ENCODE measurements at places on chromosomes 5 and 9.

DNA sequence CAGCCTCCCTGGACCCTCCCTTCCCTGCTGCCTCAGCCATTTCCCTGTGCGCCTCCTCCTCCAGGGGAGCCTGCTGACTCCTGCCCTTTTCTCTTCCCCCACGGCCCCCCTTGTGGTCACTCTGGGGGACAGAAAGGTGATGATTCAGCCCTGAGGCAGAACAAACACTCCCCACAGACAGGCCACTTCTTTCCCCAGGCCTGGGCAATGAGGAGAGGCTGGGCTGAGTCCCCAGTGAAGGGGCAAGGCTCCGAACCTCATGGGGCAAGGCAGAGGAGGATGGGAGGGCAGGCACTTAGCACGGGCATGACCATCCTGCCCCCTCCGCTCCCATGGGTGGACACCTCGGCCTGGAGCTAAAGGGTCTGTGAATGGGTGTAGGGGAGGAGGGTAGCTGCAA, 21.0 kb downstream of the CSF1R start:
- DNase-seq: peak; percentile 88

GRCh38 chr5:125486634-125487033, 740.2 kb upstream of the ZNF608 start:
- DNase-seq: peak; percentile 54

- peak; percentile 33 for DNase-seq
Measured at GRCh38 chr5:40386289-40386688, 293.4 kb upstream of the PTGER4 start.

GRCh38 chr9:70064496-70064895, 20.8 kb downstream of the MAMDC2 start:
- no peak for DNase-seq

DNA sequence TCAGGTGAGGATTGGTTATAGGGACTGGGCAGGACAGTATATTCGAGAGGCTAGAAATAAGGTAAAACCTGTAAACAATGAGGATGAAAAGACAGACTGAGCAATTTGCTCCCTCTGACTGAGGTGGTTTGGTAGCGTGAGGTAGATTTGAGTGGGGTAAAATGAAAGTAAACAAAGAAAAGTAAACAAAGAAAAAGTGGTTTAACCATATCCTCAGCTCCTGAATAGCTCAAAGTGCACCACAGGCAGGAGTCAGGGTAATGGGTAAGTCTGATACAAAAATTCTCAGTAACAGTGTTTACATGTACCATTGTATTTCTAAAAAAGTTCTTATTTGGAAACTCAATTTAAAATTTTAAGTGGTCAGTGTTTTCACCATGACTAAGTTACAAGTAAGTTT, 203.1 kb upstream of the ARRDC3 start:
- no peak for DNase-seq

GRCh38 chr5:97547999-97548738, 365.1 kb upstream of the RIOK2 start:
- DNase-seq: peak; percentile 31

DNA sequence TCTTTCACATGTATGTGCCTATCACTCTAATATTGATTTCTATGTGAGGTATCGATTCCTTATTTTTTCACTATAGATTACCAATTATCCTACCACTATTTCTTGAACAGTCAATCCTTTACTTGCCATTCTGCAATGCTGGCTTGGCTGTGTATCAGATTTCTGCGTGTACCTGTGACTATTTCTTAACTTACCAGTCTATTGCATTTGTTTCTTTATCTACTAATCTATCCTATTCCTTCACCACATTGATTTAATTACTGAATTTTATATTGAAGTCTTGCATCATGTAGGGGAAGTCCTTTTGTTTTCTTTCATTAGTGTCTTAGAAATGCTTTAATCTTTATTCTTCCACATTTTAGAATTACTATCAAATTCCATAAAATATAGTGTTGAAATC, 684.8 kb downstream of the LRRC70 start:
- no peak for DNase-seq

- no peak for DNase-seq
Measured at GRCh38 chr9:114238472-114238871, 83.1 kb downstream of the COL27A1 start.

DNA sequence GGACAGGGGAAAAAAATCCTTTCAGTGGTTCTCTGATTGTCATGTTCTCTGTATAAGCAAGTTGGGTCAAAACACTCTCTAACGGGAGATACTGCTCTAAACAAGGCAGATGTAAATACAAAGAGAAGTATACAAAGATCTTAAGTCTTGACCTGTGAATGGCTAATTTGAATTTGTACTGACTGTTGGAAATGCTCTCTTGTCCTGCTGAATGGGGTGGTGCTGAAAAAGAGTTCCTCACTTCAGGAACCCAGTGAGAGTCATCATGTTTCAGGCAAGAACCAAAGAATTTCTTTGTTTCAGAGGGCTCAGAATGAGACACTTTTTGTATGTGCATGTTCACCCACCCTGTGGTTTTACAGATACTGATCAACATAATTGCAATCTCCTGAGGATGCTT, 461.0 kb downstream of the NR2F1-AS1 start:
- peak; percentile 9 for DNase-seq

DNA sequence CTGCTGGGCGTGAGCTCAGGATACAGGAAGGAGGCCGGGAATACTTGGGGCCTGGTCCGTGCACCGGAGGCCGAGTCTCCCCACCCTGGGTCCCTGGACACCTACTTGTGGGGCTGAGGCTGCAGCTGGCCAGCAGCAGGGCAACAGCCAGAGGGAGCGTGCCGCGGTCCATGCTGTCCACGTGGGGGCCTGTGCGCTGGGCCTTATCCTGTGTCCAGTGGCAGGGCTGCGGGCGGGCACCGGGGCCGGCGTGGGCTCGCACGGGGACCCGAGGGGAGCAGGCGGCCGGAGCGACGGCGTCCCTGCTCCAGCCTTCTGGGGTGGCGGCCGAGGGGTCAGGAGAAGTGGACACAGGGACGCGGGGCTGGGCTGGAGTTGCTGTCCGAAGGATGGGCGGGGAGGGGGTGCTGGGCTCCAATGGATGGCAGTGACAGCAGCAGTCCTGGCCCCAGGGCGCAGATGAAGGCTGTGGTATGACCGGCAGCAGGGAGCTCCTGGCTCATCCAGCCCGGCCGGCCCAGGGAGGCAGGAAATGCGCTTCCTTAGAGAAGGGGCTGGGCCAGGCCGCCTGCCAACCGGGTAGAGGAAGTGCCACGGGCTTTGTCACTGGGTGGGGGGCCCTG, at the start of gene ENG:
Gene ENG (minus strand): TSS at position 475 of the 623 bp plus-strand sequence. CDS start 303 bp downstream, at position 172.
- DNase-seq: peak; percentile 84

GRCh38 chr9:135413086-135413375, 66.6 kb upstream of the PPP1R26 start:
- no peak for DNase-seq

DNA sequence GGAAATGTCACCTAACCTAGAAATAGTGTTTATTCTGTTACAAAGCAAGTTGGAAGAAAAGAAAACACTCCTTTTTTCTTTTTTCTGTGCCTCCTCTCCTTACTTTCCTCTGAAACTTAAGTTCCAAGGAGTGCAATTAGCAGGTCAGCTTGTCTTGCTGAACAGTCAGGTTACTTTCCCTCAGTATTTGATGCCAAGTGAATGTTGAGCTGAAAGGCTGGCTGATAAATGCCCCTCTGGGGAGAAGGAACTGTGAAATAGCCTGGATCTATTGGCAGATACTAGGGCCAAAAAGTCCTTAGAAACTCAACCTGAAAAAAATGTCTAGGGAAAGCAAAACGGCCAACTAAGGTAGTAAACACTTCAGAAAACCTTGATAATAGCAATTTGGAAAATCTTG, 43.6 kb downstream of the GRIA1 start:
- DNase-seq: no peak

GRCh38 chr9:89145097-89145496, 33.5 kb downstream of the SHC3 start:
- no peak for DNase-seq

- DNase-seq: peak; percentile 13
Measured at GRCh38 chr9:76456202-76456926, 2.6 kb upstream of the GCNT1 start.

- DNase-seq: no peak
Measured at GRCh38 chr9:98929071-98929470, 14.6 kb upstream of the COL15A1 start.

DNA sequence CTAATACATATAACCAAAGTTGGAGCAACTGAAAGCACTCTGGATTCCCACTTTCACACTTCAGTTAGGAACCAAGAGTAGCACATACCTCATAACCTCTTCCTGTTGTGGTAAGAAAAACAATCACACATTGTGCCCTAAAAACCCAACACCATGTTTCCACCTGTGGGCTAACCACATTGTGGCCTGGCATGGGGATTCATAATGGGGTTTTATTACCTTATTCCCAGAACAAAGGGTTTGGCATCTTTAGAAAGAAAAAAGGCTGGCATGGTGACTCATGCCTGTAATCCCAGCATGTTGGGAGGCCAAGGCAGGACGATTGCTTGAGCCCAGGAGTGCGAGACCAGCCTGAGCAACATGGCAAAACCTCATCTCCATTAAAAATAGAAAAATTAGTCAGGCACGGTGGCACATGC, 60.6 kb downstream of the HSD17B3 start:
- DNase-seq: peak; percentile 9

- peak; percentile 76 for DNase-seq
Measured at GRCh38 chr5:72234265-72234700, 85.8 kb downstream of the MRPS27 start.

DNA sequence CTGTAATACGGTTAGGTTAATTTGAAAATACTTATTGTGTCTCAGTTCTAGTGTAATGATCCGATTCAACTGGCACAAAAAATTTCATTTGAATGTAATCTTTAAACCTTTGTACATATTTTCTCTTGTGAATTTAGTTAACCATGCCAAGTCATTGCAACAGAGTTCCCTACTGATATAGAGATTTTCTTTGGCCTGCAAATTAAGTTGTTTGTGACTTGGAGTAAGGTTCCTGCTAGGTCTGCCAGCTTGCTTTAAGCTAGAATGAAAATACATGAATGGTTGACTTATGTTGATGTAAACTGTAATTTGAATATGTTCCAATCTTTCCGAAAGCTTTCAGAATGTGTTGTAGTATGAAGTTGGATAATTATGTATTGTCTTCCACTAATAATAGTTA, 1004.1 kb upstream of the EDIL3 start:
- DNase-seq: no peak

GRCh38 chr5:118551031-118551430, 437.3 kb downstream of the DTWD2 start:
- no peak for DNase-seq

GRCh38 chr5:39519566-39520231, 94.9 kb upstream of the DAB2 start:
- DNase-seq: peak; percentile 48

GRCh38 chr9:91424403-91425176, 958 bp upstream of the NFIL3 start:
- DNase-seq: peak; percentile 83

DNA sequence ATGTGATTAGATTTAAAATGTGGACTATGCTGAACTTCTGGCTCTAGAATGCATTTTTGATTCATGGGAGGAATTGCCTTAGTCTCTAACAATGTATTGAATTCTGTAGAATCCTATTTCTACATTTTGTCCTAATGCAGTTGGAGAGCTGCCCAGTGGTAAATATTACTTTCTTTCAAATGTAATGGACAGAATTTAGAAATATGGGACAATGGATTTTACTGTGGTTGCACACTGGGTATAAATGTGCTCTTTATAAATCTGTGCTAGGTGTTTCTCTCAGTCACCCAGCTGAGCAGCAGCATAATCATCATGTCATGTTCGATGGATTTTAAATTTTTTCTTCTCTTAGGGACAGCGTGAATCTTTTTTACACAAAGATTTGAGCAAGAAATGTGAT, 141.7 kb downstream of the ADGRV1 start:
- DNase-seq: no peak

- DNase-seq: no peak
Measured at GRCh38 chr5:132780577-132780976, 3.5 kb upstream of the SEPTIN8 start.

GRCh38 chr5:93810780-93811179, 69.4 kb upstream of the POU5F2 start:
- no peak for DNase-seq

GRCh38 chr5:88695232-88695631, 187.8 kb downstream of the MEF2C start:
- no peak for DNase-seq

DNA sequence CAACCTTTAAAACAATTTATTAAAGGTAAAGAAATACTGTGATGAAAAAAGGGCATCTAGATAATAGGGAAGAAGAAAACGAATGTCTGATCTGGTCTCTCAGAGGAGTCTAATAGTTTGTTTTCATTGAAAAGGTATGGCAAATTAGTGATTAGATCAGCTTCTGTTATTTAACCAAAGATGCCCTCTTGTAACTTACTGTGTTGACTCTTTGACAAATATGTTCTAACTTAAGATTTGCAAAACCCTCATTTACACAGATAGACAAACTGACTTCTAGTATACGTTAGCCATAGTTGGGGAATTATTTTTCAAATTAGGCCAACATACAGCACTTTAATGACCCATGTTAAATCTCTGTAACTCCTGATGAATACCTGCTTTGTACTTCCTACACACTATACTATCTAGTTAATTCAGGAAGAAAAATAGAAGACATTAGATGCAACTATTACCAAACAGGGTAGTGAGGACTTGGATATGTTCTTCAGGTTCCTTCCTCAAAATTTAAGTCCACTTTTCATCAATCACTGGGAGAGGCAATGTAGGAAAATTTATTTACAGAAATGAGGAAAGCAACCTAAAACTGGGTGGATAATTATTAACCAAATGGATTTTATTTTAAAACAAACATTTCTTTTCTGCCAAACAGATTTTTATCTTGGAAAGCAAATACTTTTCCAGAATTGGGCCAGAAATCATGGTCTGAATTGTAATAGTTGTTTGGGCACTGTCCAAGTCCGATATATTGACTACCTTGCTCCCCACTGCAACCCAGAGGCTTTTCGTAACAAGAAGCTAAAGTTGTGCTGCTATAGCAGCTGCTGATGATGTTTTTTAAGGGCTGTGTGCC, 66.4 kb upstream of the PPP2R2B start:
- no peak for DNase-seq

GRCh38 chr9:90840696-90841095, 39.1 kb downstream of the SYK start:
- DNase-seq: no peak

DNA sequence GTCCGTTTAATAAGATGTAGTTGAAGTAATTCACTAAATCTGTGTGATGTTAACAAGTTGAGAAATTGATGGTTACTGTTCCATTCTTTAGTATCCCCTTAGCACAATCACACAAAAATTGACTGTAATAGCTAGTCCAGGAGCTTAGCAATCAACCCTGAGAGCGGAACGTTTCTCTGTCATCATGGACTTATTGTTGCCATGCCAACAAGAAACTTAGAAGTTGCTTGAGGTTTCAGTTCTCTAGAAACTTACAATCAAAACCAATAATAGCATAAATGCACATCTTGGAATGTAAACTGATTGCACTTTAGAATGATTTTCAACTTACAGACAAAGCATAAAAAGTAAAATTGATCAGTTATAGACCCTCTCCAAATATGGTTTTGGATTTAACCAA, 125.4 kb upstream of the ANKH start:
- no peak for DNase-seq

DNA sequence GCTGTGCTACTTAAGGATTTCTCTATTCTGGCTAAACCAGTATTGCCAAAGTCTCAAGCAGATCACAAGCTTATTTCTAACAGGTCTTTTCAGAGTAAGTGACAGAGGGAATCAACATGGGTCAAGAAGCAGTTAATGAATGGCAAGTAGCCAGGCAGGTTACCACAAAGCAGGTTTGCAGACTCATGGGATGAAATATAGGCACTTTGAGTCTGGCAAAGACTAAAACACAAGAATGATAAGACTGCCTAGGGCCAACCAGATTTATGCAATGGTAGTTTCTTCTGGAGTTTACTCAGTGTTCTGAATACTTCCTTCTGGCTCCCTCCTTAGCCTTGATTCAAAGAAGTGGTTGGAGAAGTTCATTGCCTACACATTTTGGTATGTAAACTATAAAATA, 3.6 kb downstream of the HMGCS1 start:
- no peak for DNase-seq

Measured in ELR (cell line).